LHCN-M2 (cell line): ENCODE measurements at places on chromosomes 7 and 10. TPM values are rescaled to one million over a fixed set of nuclear protein-coding genes. Genes with fewer than 3 reads are reported as not detected.

EMX2 gene
- not detected in 2 replicates for total RNA-seq

AKR1E2 gene
- 0.19 TPM in 1 of 2 replicates, not detected in the other for total RNA-seq

NUTM2E gene
- 0.06 TPM in 1 of 2 replicates, not detected in the other for total RNA-seq

PNLIPRP3 gene
- total RNA-seq = 0.06 TPM in 1 of 2 replicates, not detected in the other

COL26A1 gene
- not detected in 2 replicates for total RNA-seq

IDI2 gene
- not detected in 2 replicates for total RNA-seq

FBXO24 gene
- 0.38 and 0.92 TPM in 2 replicates for total RNA-seq

- DNase-seq = peak; percentile 14
Measured at GRCh38 chr7:98470485-98471240, 69.8 kb upstream of the BAIAP2L1 start.

DNA sequence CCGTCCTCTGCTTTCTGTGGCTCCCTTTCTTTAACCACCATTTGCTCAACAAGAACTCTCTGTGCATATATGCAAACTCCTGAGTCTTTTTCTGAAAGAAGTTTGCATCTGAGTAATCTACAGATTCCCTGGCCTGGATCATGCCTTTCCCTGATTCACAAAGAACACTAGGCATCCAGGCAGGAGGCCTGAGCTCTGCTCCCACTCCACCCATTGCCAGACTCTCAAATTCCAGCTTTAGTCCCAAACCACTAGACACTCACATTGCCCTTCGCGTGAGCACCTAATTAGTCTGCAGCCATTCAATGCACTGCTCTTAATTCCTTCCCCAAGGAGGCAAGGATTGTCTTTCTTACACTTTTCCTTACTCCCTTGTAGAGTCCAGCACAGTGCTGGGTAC lies 60.9 kb downstream of the ABCC2 start:
- DNase-seq = no peak

GRCh38 chr7:87140271-87140748 lies 11.9 kb upstream of the DMTF1 start:
- DNase-seq = no peak

DNA sequence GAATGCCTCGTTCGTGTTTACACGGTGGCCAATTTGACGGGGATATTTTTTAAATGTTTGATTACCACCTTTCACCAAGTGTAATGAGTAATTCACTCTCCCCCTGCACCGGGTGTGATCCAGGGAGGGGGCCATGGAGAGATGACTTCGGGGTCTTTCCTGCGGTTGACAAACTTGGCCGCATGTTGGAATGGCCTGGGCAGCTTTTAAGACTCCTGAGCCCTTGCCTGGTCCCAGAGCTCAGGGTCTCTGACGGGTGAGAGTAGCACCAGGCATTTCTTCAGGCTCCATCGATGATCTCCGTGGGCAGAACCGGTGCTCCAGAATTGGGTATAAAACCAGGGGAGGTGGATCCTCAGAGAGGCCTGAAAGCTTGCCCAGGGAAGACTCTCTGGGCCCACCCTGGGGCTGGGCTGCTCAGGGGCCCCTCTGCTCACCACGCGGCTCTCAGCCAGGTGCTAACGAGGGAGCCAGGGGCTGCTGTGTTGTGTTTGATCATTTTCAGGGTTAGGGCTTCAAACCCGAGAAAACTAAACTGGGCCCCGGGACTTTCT lies 882 bp downstream of the ZNF282 start:
- DNase-seq = peak; percentile 17

DNA sequence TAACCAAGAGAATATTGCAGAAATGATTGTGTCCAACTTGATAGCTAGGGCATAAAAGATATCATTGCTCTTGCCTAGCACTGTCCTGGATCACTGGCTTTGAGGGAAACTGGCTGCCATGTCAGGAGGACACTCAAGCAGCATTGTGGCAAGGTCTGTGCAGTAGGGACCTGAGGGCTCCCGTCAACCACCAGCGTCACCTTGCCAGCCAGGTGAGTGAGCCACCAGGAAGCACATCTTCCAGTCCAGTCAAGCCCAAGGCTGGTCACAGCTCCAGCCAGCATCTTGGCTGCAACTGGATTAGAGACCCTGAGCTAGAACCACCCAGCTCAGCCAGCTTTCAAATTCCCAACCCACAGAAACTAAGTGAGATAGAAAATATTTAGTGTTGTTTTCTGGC lies 392.7 kb downstream of the CALN1 start:
- no peak for DNase-seq

GRCh38 chr10:17134737-17135260 lies 5.2 kb upstream of the CUBN start:
- DNase-seq = peak; percentile 35

DNA sequence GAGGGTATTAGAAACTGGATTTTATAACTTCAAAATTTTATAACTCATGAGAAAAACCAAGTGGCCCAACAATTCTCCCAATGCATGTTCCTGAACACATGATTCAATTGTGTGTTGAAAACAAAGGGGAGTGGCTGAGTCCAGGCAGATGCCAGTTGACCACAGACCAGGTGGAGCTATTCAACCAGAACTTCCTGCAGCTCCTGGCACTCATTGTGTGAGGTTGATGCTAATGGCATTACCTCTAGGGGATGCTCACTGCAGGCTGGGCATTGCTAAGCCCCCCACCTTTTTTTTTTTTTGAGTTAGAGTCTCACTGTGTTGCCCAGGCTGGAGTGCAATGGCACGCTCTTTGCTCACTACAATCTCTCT lies 20.3 kb downstream of the MYOF start:
- peak; percentile 86 for DNase-seq

- no peak for DNase-seq
Measured at GRCh38 chr7:130135208-130136205, 65.2 kb downstream of the KLHDC10 start.

DNA sequence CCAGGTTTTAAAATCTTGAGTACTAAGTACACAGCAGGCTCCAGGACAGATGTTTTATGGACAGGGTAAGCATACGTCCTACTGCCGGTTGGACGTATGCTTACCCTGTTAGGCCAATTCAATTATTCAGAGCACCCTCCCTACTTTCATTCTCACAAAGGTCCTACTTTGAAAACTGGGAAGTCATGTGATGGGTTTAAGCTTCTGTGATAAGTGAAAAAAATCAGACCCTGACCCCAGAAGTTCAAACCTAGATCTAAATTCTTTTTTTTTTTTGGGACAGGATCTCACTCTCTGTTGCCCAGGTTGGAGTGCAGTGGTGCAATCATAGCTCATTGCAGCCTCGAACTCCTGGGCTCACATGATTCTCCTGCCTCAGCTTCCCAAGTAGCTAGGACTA lies 55.2 kb downstream of the HIPK2 start:
- DNase-seq = no peak

DNA sequence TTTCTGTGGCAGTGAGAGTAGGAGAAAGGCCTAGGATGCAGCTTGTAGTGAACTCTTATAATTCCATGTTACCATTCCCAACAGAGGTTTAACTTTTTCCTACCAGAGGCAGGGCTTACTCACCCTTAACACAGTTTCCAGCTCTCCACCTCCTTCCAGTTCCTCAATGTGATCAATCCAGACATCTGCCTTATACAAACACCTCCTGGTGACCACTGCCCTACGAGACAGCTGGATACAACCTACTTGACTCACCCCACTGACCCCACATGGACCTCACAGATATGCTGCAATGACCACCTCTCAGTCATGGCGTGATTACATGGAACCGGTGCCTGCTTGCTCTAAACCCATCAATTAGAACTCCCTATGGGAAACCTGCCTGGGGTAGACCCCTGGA lies 326.5 kb downstream of the TNS3 start:
- DNase-seq = peak; percentile 79

DNA sequence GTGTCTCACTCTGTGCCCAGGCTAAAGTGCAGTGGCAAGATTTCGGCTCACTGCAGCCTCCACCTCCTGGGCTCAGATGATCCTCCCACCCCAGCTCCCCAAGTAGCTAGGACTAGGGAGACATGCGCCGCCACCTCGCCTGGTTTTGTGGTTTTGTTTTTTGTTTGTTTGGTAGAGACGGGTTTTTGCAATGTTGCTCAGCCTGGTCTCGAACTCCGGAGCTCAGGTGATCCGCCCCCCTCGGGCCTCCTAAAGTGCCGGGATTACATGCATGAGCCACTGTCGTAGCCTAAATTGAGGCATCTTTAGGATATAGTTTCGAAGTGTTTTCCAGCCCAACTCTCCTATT lies 781 bp downstream of the ZNF727 start:
- no peak for DNase-seq

GRCh38 chr7:96778263-96778662 lies 68.6 kb upstream of the SEM1 start:
- DNase-seq = no peak
